ENCODE measurements at places on chromosomes 7 and 10.

DNA sequence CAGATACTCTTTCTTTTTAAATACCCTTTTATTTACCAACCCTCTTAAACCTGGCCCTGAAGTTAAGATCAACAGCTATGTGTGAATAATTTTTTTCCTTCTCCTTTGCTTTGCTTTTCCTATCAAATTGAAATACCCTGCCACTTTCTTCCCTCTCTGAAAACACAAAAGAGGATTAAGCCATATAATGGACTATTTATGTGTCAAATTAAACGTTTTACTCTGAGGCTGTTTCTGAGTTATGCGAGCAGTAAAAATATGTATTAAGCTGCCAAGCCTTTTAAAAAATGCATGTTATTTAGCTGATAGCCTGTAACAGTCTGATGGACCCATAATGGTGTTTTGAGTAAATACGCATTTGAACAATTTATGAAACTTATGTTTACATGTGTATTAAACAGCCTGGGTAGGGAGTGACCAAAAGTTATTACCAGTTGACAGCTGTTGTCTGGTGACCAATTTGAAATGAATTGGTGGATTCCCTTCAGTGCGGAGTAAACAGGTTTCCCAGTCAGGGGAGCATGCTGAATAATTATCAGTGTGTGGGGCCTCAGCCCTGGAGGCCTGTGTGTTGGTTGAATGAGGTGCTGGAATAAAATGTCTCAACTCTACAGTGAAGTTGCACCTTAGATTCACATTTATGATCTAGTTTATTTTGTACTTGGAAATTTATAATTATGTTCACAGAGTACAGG is 89.6 kb downstream of the AUTS2 start:
- no peak for DNase-seq
- no peak overlapping the region for H3K4me3 ChIP-seq
- no peaks in the 10 kb centered on the region for H3K27me3 ChIP-seq
- H3K27ac ChIP-seq, result no peak overlapping the region
- H3K36me3 ChIP-seq, result no peaks in the 10 kb centered on the region

GRCh38 chr10:70130878-70131559 is 1.6 kb downstream of the AIFM2 start:
- peak overlapping the region; percentile 54 for H3K27ac ChIP-seq
- H3K36me3 ChIP-seq, result peaks cover 9% of the 10 kb centered on the region
- no peaks in the 10 kb centered on the region for H3K27me3 ChIP-seq
- H3K4me1 ChIP-seq, result peaks cover 32% of the 10 kb centered on the region

DNA sequence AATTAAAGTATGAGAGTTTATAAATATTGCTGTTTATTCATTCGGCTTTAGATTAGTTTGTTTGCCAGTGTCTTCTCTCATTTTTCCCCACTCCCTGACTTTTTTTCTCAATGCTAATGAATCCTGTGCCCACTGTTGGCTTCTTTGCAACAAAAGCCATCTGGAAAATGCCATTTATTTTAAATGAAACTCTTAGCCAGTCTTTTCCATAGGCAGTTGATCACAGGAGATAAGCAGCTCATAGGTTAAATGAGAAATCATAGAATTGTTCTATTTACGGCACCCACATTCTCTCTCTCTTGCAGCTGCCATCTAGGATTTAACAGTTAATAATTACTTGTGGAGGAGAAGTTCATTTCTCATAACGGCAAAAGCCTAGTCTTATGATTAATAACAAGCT is 249.3 kb upstream of the POM121L12 start:
- no peak overlapping the region for H3K4me3 ChIP-seq
- H3K36me3 ChIP-seq, result no peaks in the 10 kb centered on the region
- H3K27me3 ChIP-seq, result no peaks in the 10 kb centered on the region
- no peak for DNase-seq
- no peaks in the 10 kb centered on the region for H3K4me1 ChIP-seq

DNA sequence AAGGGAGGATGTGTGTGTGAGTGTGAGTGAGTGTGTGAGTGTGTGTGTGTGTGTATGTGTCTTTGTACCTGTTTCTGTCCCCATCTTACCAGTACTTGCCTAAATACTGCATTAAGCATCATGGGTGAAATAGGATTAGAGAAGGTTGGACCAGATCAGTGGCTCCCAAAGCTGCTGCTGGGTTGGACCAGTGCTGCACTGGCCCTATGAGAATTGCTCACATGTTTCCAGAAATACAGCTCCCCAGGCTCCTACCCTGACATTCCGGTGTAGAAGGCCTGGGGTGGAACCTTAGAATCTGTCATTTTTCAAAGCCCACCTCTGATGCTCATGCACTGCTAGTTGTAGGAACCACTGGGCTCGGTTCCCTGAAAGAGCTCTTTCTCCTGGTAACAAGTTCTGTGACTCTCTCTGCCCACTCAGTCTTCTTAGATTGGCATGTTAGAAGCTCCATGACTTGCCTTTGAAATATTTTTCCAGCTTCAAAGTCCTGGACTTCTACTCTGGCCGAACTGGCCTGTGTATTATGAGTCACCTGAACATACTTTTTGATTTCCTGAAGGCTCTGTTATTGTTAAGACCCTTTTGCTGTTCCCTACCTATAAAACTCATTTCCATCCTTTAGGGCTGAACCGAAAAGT is 224.7 kb downstream of the CUX1 start:
- peak; percentile 83 for DNase-seq
- no peaks in the 10 kb centered on the region for H3K27me3 ChIP-seq
- H3K4me1 ChIP-seq, result peaks cover 67% of the 10 kb centered on the region
- H3K27ac ChIP-seq, result peak overlapping the region; percentile 90
- H3K4me3 ChIP-seq, result peak overlapping the region; percentile 62
- peaks cover 11% of the 10 kb centered on the region for H3K36me3 ChIP-seq

GRCh38 chr10:88616250-88616977 is 29.9 kb downstream of the LIPJ start:
- H3K36me3 ChIP-seq, result no peaks in the 10 kb centered on the region
- peaks cover 6% of the 10 kb centered on the region for H3K27me3 ChIP-seq
- H3K4me3 ChIP-seq, result no peak overlapping the region

GRCh38 chr7:143015926-143016490 is 10.9 kb downstream of the OR9A2 start:
- peaks cover 5% of the 10 kb centered on the region for H3K27me3 ChIP-seq
- H3K4me3 ChIP-seq, result no peak overlapping the region
- no peak overlapping the region for H3K27ac ChIP-seq
- H3K4me1 ChIP-seq, result peaks cover 46% of the 10 kb centered on the region
- no peak for DNase-seq

DNA sequence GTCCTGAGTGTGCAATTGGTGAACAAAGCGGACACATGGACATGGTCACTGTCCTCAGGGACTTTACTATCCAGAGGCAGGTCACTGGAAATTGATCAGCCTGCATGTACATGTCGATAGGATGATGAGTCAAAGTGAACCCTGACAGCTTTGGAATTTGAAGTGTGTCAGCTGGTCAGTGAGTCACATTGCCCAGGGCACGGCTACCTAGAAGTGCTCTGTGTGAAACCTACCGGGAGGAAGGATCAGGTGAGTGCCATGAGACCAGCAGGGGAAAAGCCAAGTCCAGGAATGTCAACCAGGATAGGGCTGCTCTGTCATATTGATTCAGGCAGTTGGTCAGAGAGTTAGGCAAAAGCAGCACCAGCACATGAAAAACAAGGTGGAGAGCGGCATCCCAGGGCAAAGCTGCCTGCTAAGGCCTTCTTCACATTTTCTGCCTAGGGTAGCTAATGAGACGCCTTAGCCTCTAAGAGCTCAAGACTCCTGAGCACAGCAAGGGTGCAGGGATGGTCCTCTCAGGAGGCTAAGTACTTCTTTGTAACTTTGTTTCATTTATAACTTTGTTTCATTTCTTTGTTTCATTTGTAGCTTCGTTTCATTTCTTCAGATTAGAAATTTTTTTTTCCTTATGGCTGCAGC is 19.4 kb upstream of the PDCD4 start:
- no peaks in the 10 kb centered on the region for H3K36me3 ChIP-seq
- peaks cover 15% of the 10 kb centered on the region for H3K27me3 ChIP-seq
- no peak overlapping the region for H3K4me3 ChIP-seq
- H3K27ac ChIP-seq, result no peak overlapping the region
- DNase-seq, result no peak
- peaks cover 16% of the 10 kb centered on the region for H3K4me1 ChIP-seq

DNA sequence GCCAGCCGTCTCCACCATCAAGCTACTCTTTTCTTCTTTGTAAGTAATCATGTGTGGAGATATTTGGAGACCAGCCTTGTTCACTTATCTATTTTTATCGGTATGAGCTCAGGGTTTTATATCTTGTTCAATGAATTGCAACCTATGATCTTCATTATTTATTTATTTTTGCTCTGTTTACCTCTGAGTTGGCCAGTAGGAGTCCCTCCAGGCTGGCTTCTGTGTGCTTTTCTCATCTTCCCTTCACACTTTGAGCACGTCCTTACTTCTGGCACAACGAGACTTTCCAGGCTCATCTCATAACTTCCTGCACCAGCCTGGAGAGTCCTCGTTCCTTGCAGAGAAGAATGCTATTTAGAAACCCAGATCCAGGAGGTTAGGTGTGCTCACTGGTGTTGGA is 375.8 kb upstream of the PODXL start:
- no peaks in the 10 kb centered on the region for H3K36me3 ChIP-seq
- no peak for DNase-seq
- peaks cover 26% of the 10 kb centered on the region for H3K27me3 ChIP-seq
- H3K4me3 ChIP-seq, result no peak overlapping the region
- H3K27ac ChIP-seq, result no peak overlapping the region

DNA sequence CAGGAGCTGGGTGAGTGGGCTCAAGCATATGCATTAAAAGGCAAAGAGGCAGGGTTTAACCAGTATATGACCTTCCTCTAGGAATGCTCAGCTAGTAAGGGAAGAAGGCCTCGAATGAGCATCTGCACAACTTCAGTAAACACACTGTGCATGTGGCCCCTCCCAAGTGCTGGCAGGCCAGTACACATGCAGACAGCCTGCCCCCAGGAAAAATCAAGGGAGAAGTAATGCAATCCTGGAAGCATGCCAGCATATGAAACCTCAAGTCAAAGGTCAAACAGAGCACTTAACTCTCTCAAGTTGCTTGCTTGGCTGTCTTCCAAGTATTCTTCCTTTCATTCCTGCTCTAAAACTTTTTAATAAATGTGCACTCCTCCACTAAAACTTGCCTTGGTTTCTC is 208.4 kb downstream of the ACTR3B start:
- H3K27ac ChIP-seq, result no peak overlapping the region
- no peaks in the 10 kb centered on the region for H3K4me1 ChIP-seq
- H3K36me3 ChIP-seq, result no peaks in the 10 kb centered on the region
- no peak for DNase-seq

DNA sequence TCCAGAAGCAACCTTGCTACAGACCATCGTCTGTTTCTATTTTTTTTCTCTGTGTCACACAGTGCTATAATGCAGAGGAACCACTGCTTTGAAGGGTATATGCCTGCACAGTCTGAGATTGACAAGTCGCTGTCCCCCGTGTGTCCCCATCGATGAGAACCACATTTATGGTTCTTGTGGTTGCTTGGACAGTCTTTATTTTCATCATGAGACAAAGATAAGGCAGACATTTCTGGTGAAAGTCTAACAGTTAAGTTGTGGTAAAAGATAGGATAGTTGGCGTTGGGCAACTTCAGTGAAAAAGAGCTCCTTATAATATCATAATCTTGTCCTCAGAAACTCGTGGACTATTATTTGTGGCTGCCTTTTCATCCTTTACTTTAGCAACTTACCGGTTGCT is 6.3 kb upstream of the AKR1E2 start:
- no peaks in the 10 kb centered on the region for H3K27me3 ChIP-seq
- no peak for DNase-seq
- H3K36me3 ChIP-seq, result peaks cover 5% of the 10 kb centered on the region
- H3K4me3 ChIP-seq, result no peak overlapping the region
- peaks cover 3% of the 10 kb centered on the region for H3K4me1 ChIP-seq

DNA sequence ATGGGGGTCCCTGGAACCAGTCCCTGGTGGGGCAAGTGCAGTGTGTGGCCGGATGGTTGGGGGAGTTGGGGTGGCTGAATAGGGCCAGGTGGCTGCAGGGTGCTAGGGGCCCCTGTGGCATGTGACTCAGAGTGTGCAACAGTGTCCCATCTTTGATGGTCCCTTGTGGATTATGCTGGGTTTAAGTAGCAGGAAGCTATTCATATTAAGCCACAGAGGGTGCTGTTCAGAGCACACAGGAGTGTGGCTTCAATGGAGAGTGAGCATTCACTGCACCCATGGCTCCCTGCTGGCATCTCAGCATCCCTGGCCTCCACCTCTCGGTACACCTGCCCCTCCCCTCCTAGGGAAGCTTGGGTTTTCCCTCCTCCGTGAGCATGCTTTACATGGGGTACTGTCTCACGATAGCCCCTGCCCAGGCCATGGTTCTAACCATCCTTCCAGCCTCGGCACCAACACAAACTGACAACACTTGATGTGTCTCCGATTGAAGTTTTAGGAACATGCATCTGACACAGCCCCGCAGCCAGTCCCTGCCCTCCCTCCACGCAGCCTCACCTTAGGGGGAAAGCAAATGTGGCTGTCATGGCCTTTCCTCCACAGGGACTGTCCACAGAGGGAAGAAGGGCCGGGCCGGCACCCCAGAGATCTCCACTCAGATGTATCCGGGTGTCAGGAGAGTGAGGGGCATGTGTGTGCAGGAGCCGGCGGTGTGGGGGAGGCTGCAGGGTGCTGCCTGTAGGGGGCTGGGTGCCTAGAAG is 30.4 kb upstream of the PPIF start:
- H3K4me3 ChIP-seq, result peak overlapping the region; percentile 76
- H3K4me1 ChIP-seq, result peaks cover 63% of the 10 kb centered on the region
- H3K36me3 ChIP-seq, result peaks cover 39% of the 10 kb centered on the region

- H3K4me3 ChIP-seq, result no peak overlapping the region
- DNase-seq, result no peak
- H3K36me3 ChIP-seq, result no peaks in the 10 kb centered on the region
- H3K4me1 ChIP-seq, result peaks cover 49% of the 10 kb centered on the region
- no peaks in the 10 kb centered on the region for H3K27me3 ChIP-seq
Observed at GRCh38 chr7:18353339-18353738, 142.2 kb upstream of the HDAC9 start.

DNA sequence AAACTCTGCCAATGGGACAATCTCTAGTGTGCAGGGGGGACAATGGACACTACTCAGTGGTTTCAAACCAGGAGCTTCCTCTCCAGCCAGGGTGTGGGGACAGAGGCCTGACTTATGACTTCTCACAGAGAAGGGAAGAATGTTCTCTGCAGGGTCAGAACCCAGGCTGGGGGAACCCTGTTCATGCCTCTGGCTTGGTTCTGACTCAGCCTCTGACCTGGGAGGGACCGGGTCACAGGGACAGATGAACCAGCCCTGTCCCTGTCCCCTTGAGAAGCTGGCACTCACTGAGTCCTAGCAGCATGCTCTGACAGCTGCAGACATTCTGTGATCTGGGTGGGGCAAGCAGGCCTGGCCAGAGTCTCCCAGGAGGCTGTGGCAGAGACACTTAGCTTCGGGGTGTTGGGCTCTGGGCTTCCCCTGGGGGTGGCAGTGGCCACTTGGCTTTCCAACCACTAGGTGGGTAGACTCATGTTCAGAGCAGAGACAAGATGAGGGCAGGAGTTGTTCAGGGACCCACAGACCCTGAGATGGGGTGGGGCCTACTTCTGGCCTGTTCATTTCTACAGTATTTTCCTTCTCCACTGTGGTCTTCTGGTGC is 13.6 kb downstream of the TSPAN15 start:
- DNase-seq, result no peak
- no peak overlapping the region for H3K4me3 ChIP-seq
- no peaks in the 10 kb centered on the region for H3K36me3 ChIP-seq

- H3K27ac ChIP-seq, result peak overlapping the region; percentile 79
- peaks cover 16% of the 10 kb centered on the region for H3K36me3 ChIP-seq
- peak overlapping the region; percentile 91 for H3K4me3 ChIP-seq
- H3K4me1 ChIP-seq, result peaks cover 44% of the 10 kb centered on the region
- peak; percentile 19 for DNase-seq
Observed at GRCh38 chr10:91798649-91799611, 704 bp downstream of the TNKS2 start.

Data from HFFc6 (cell line).